ENCODE measurements at places on chromosomes 1 and 21. TPM values are rescaled to one million over a fixed set of nuclear protein-coding genes. Genes with fewer than 3 reads are reported as not detected.
A peak's percentile ranks its signal among the peaks of the same experiment; 100 is the strongest.

GRCh38 chr1:110155878-110156522 lies 5.7 kb downstream of the SLC6A17 start:
- DNase-seq, result peak; percentile 82

DNA sequence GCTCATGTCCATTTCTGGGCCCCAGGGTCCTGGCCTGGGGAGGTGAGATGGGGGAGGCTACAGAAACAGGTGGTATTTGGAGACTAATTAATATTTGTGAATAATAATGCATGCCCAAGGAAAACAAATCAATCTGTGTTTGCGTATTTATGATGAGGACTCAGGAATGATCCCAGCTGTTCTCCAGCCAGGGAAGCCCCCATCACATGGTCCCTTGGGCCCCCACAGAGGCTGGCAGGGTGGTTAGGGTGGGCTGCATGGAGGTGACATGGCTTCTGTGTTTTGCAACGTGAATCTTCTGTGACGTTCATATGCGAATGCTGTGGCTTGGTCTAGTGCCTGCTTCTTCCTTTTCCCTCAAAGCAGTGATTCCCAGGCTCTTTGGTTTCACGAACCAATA lies 10.5 kb downstream of the PTPRF start:
- no peak for DNase-seq

DNA sequence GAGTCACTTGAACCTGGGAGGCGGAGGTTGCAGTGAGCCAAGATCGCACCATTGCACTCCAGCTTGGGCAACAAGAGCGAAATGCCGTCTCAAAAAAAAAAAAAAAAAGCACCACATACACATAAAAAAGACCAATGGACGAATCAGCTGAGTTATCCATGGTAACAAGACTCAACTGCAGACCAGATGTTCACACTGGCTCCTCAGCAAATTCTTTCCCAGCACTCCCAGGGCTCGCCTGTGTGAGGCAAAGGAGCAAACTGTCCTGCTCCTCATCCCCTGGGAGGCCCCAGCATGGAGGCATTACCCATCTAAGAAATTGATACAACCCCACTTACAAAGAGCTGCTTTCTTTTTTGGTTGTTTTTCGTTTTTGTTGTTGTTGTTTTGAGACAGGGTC lies 3.1 kb downstream of the TMEM234 start:
- DNase-seq, result no peak

- DNase-seq, result no peak
These were observed 12.4 kb downstream of the SLC26A9 start for GRCh38 chr1:205930799-205931281.

DNA sequence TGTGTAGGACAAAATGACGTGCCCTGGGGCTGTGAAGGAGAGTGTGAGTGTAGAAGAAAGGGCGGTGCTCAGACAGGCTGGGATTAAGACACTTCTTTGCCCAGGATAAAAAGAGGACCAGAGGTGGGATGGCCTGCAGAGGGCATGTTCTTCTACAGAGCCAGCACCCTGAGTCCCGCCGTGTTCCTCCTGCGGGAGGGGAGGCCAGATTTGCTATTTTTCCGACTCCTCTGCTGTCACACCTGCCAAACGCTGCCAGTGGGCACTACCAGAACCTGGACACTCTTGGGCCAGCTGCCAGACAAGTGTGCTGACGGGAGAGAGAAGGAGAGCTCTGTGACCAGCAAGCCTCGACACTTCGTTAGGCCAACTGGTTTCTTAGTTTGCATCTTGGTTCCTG lies 206.4 kb downstream of the PLD5 start:
- peak; percentile 40 for DNase-seq

GRCh38 chr1:110637475-110637874 lies 31.3 kb upstream of the KCNA2 start:
- no peak for DNase-seq

CENPS gene
- 17.8 TPM for total RNA-seq

DNA sequence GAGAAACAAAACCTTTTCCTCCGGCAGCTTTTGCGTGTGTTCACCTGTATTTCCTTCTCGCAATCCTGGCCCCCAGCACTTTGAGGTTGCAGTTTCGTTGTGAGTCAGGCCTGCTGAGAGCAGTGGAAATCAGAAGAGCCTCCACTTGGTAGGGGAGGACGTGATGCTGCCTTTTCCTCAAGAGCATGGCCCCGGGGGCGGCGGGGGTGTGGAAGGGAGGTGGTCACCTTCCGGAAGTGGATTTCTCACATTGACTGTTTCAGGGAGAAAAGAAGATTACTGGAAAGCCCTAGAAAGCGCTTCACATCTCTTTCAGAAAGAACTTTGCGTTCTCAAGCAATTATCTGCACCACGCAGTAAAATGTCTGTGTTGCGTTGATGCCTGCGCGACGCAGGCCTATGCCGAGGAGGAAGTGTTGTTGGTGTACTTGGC lies 12.2 kb upstream of the IL10 start:
- DNase-seq, result no peak

GRCh38 chr1:80994934-80995333 lies 805.8 kb upstream of the ADGRL2 start:
- no peak for DNase-seq

GNG4 gene
- 32.2 TPM for total RNA-seq

All from H9 (cell line).